ENCODE measurements at places on chromosomes 1 and 21.

- no peak for DNase-seq
Observed at GRCh38 chr1:39282537-39283216, 78.2 kb downstream of the MACF1 start.

DNA sequence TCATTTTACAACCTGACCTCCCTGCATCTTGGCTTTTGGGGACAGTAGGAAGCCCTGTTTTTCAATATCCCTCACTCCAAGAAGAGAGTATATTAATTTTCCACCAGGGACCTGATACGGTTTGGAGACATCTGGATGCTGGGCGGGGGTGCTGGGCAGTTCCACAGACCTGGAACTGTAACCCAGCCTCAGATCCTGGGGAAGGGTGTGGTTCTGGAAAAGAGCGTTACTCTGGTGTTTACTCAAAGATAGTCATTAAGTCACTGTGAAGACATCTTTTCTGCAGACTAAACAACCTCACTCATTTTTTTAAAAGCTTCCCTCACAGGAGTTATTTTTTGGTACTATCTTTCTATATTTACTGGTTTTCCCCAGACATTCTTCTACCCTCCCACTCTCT is 189.8 kb downstream of the CLIC6 start:
- no peak for DNase-seq

- DNase-seq, result no peak
Observed at GRCh38 chr1:31809698-31810097, 6.1 kb downstream of the SPOCD1 start.

- DNase-seq, result no peak
Observed at GRCh38 chr1:192547501-192547900, 28.1 kb upstream of the RGS1 start.

- no peak for DNase-seq
Observed at GRCh38 chr1:242025681-242026080, 26.8 kb upstream of the MAP1LC3C start.

- no peak for DNase-seq
Observed at GRCh38 chr1:41427122-41427913, 57.2 kb downstream of the EDN2 start.

- no peak for DNase-seq
Observed at GRCh38 chr1:232655746-232656085, 25.8 kb upstream of the SIPA1L2 start.

DNA sequence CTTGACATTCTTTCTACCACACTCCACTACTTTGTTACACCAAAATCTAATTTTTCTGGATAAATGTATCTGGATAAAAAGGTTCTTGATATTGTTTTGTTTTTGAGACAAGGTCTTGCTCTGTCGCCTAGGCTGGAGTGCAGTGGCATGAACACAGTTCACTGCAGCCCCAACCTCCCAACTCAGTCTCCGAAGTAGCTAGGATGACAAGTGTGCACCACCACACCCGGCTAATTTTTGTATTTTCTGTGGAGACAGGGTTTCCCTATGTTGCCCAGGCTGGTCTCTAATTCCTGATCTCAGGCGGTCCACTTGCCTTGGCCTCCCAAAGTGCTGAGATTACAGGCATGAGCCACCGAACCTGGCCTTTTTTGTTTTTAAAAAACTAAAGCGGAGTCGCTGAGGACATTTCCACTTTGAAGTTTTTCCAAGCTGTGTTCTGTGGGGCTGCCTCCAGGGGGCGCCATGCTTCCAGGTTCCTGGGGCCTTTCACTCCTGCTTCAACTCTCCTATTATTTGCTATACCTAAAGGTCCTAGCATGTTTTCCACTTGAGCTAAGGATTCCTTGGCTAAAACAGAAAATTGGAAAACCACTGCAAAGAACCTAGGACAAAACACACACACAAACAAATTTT is 14.1 kb upstream of the NCMAP start:
- no peak for DNase-seq

DNA sequence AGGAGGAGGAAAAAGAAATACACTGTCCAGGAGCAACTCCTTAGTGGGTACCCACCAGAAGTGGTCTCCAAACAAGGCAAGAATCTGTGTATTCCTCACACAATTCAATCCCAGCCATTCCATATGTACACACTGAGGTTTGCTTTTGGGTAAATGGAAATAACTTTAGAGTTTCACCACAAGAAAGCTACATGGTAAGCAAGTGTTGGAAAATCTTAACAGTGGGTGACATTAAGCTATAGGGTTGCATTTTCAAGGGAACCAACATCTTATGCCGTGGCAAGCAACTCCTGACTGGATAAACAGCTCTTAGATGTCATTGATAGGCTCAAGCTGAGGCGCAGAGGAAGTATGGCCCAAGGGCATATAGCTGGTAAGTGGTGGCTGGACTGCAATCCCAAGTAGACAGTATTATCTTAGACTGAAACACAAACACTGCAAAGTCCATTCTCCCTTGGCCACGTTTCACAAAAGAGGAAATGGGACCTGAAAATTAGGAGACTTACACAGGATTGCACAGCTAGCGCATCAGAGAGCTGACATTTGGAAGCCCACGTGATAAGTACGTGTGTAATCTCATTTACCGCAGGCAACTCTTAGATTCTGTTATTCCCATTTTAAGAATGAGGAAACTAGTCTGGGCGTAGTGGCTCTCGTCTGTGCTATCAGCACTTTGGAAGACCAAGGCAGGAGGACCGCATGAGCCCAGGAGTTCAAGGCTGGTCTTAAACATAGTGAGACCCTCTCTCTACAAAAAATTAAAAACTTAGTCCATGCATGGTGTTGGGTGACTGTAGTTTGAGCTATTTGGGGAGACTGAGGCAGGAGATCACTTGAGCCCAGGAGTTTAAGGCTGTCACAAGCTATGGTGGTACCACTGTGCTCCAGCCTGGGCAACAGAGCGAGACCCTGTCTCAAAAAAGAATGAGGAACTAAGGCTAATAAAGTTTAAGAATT is 4.0 kb upstream of the BRWD1 start:
- DNase-seq, result no peak

- DNase-seq, result no peak
Observed at GRCh38 chr1:181818943-181819342, 242.6 kb downstream of the ZNF648 start.

DNA sequence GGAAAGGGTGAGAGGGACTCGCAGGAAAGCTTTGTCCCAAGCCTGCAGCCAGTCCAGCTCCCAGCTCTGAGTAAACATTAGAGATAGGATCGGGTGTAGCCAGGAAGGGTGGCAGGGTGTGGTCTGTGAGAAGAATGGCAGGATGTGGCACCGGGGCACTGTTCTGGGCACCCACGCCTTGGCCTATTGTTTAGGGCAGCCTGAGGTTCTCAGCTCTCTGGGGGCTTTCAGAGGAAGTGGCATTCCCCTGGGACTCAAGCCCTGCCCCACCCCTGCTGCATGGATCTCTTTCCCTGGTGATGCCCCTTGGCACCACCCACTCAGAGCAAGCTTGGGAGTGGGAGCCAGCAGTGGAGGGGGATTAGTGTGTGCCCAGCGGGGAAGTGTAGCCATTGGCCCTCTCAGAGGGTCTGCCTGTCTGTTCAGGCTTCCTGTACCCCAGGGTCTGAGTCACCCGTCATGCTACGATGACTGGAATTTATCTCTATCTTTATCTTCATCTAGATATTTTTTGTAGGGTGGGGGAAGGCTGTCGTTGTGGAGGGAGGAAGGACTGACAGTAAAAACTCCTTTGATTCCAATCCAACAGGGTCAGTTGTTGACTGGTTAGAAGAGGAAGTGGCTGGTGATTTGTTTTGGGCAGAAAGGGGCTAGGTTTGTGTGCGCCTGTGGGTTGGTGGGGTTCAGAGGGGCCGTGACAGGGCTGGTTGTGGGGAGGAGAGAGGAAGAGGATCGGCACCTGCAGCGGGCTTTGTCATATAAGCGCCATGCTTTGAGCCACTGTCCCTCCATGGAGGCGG is 31.6 kb downstream of the SOX13 start:
- no peak for DNase-seq

DNA sequence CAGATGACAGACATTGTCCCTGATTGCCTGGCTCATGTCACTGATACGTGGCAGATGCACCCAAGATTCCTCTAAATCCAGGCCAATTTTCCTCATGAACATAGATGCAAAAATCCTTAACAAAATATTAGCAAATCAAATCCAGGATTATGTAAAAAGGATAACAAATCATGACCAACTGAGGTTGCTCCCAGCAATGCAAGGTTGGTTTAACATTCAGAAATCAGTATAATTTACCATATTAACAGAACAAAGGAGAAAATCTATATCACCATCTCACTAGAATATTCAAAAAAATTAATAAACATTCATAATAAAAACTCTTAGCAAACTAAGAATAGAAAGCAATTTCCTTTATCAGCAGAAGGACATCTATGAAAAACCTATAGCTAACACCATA is 39.7 kb downstream of the FAF1 start:
- no peak for DNase-seq

DNA sequence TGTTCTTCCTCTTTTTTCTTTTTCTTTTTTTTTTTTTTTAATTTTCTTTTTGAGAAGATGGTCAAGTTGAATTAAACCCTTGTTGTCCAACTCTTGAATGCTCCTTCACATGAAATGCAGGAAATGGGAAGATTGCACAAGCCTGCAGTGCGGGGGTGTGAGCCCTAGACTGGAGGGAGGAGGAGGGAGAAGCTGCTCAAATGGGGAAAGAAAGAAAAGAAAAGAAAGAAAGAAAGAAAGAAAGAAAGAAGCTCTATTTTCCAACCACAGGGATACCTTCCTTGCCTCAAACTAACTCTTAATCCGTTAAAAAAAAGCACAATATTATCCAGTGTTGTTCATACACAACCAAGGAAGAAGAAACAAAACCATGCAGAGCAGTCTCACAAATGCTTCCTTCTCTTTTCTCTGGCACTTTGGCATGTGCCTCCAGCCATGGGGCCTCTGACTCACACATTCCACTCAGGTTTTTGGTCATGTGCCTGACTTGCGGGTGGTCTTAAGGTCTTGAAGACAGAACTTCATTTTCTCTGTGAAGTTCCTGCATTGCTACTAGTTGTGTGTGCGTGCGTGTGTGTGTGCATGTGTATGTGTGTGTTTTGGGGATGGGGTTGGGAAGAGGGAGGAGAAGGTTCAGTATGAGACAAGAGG is 276.1 kb downstream of the RPS6KC1 start:
- no peak for DNase-seq

- DNase-seq, result no peak
Observed at GRCh38 chr1:47395433-47395832, 20.7 kb upstream of the FOXE3 start.

DNA sequence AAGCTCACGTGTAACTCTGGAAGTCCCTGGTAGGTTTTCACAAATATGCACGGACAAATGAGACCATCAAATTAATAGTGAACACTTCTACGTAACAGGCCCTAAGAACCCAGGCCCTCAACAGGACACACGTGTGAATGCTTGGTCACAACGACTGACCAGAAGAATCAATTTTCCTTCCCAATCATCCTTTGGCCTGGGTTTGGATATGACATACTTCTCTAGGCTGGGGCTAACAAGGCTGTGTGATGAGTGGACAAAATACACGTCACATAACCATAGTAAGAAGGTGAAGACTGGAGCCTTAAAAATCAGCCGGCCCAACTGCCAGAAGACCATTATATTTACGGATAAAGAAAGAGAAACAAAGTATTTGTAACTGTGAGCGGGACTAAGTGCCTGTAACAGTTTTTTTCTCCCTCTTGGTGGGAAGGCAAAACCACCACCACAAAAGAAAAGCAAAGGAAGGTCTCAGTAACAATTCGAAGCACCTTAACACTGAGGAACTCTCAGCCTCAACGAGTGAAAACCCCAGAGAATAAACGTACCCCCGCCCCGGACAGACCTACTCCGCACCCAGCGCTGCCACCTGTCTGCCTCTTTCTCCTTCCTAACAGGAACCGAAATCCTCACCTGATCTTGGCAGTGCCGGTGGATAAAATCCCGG is 450 bp downstream of the SDE2 start:
- no peak for DNase-seq

- no peak for DNase-seq
Observed at GRCh38 chr1:234613128-234613875, 3.3 kb upstream of the IRF2BP2 start.

DNA sequence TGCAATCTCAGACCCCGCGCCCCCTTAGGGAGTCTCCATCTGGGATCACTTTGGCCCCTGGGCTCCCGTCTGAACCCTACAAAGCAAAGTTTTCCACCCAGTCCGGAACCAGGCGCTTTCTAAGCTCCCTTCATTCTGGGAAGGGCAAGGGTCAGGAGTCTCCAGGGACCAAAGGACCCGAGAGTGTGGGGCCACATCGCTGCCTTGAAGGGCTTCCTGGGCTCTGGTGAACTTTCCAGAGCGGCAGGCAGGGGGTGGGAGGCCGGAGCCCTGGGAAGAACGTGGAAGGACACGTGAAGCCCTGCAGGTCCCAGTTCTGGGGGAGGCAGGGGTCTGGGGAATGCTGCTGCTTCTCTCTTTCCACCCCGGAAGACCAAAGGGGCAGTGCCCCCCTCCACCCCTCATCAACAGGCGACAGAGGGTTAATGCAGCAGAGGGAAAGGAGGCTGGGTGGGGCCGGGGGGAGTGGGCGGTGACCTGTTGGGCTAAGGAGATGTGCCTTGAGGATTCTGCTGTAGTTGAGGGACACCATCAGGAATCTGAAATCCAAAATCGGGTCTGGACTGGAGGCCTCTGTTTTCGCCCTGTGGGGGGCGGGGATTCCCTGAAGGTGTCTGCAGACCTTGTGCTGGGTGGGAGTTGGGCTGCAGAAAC is 734 bp downstream of the CDK18 start:
- no peak for DNase-seq

All from GM12864 (cell line).